ENCODE measurements at places on chromosomes 4 and X. TPM values are rescaled to one million over a fixed set of nuclear protein-coding genes. Genes with fewer than 3 reads are reported as not detected.
A peak's percentile ranks its signal among the peaks of the same experiment; 100 is the strongest.

FSTL5 gene
- total RNA-seq: 1.1 TPM

GRCh38 chr4:150457802-150458201, 124.1 kb upstream of the MAB21L2 start:
- no peaks in the 10 kb centered on the region for H3K27me3 ChIP-seq
- H3K4me1 ChIP-seq: no peaks in the 10 kb centered on the region
- DNase-seq: no peak
- no peak overlapping the region for H3K27ac ChIP-seq
- no peak overlapping the region for H3K4me3 ChIP-seq
- no peaks in the 10 kb centered on the region for H3K36me3 ChIP-seq

DNA sequence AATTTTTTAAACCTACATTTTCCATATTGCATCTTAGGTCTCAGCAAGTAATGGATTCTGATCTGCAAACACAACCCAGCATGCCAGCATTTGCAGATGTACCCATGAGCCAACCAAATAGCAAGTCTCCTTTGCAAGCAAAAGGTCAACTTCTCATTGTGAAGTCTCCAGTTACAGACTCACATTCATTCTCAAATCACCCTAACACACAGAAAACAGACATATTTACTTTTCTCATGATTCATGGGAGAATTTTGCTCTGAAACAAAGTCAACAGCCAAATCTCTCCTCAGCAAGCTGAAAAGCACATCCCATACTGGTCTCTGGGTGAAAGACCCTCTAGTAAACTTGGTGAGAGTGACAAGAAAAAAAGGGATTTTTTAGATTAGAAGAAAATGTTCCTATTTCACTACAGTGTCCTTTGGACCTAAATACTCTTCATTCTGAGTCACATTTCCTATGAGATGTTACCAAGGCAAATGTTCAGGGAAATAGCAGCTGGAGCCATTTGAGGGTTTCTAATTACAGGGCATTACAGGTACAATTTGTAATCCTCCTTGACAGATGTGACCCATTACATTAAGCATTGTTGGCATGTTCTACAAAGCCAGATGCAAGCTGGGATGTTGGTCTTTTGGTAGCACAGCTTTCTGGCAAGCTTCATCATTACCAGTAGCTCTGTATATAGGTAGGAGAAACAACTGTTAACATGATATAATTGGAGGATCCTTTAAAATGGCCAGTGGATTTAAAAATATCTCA, 383.3 kb downstream of the SMARCA1 start:
- H3K4me3 ChIP-seq: no peak overlapping the region
- no peak overlapping the region for H3K27ac ChIP-seq
- DNase-seq: no peak
- no peaks in the 10 kb centered on the region for H3K36me3 ChIP-seq

DNA sequence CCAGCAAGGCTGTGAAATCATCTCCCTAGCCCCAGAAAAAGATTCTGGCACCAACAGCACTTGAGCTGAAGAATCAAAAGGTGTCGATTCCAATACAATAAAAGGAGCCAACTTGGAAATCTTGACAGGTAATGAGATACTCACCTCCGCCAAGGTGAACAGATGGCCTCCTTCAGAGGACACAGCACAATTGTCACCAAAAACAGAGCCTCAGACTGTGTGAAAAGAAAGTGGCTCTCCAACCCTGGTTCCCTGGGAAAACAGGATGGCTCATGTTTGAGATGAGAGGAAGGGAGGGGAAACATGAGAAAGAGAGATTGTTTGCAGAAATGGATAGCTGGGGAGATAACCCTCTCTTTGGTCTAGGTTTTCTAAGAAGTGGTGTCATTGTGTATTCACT, 168.9 kb downstream of the HS3ST1 start:
- no peaks in the 10 kb centered on the region for H3K36me3 ChIP-seq
- DNase-seq: no peak
- no peak overlapping the region for H3K27ac ChIP-seq
- H3K27me3 ChIP-seq: no peaks in the 10 kb centered on the region

GRCh38 chrX:123833387-123833786, 26.5 kb upstream of the XIAP start:
- H3K36me3 ChIP-seq: no peaks in the 10 kb centered on the region
- H3K4me1 ChIP-seq: no peaks in the 10 kb centered on the region
- DNase-seq: peak; percentile 33
- H3K27ac ChIP-seq: no peak overlapping the region
- no peaks in the 10 kb centered on the region for H3K27me3 ChIP-seq
- H3K4me3 ChIP-seq: no peak overlapping the region
